ENCODE measurements at places on chromosomes 5 and 9. TPM values are rescaled to one million over a fixed set of nuclear protein-coding genes. Genes with fewer than 3 reads are reported as not detected.

DNA sequence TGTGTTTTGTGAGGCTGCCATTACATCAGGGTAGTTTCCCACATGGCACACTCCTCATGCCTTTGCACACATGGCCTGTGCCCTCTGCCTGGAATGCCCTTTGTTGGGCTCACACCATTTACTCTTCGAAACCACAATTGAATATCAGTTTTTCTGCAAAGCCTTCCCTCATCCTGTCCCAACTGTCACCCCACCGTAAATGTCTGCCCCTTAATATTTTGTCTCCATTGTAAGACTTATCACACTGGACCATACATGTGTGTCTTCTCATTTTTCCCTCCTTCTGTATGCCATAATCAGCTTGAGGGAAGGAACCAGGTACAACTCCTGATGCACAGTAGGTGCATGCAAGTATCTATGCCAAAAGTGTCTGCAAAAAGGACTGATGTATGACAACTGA lies 62.7 kb upstream of the TMEM252 start:
- no peak for DNase-seq

DNA sequence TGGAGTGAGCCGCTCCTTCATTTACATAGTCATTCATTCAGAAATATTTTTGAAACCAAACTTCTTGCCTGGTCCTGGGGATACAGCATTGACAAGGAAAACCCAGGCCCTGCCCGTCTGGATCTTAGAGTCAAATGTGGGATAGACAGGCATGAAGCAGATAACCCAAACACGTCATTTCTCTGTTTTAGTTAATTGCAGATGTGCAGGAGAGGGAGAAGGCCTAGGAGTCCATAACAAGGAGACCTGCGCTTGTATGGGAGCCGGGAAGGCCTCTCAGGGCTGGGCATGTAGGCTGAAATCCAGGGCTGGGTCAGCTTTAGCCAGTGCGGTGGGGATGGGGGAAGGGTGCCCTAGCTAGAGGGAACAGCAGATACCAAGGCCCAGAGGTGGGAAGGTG lies 43.3 kb downstream of the PRRX2 start:
- no peak for DNase-seq

DNA sequence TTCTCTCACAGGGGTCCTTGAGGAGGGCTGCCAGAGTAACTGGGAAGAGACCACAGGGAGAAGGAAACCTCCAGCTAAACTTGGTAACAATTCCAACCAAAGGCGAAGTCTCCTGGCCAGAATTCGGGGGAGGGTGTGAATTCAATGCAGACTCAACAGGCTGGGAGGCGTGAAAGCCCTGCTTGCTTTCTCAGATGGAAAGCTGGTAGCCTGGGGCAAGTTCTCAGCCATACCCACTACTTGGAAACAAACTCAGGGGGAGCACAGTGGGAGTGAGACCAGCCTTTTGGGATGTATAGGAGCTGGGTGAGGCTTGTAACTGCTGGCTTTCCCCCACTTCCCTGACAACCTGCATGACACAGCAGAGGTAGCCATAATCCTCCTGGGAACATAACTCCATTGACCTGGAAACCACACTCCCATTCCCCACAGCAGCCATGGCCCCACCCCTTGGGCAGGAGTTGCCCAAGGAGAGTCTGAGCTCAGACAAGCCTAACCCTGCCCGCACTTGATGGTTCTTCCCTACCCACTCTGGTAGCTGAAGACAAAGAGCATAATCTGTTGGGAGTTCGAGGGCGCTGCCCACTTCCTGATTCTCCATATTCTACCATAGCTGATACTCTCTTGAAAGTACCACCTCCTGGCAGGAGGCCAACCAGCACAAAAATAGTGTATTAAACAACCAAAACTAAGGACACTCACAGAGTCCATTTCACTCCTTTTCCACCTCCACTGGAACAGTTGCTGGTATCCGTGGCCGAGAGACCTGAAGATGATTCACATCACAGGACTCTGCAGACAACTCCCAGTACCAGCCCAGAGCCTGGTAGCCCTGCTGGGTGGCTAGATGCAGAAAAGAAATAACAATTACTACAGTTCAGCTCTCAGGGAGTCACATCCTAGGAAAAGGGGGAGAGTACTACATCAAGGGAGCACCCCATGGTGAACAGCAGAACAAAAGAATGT lies 123.8 kb downstream of the FAM170A start:
- no peak for DNase-seq

MCIDAS gene
- 0.92 TPM for total RNA-seq

DNA sequence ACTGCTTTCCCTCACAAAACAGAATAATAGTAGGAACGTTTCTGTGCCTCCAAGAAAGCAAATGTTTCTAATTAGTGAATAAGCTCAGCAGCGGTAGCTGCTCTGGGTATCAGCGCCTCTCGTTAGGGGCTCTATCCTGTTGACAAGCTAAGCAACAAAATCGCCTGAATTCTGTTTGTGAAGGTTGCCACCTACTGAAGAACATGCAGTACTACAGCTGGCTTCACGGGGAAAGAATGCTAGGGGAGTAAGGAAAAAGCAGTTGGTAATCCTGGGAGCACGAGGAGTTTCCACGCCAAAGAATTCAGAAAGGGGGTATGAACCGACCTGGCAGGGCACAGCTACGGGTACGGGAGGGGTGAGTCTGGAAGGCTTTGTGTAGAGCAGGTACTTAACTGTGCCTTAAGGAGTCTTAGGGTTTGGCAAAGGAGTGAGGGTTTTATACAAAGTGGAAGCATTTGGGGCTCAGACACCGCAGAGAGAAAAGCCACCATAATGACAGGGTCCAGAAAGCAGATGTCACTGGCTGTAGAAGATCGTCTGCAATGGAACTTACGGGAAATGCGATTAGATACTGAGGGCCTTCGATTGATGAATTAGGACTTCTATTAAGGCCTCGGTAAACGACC lies 171.7 kb downstream of the TTC39B start:
- DNase-seq = peak; percentile 58

- DNase-seq = no peak
These were observed 89.6 kb downstream of the SPRY4 start for GRCh38 chr5:142235050-142235797.

- DNase-seq = no peak
These were observed 133.0 kb upstream of the IQGAP2 start for GRCh38 chr5:76269932-76270610.

TBCA gene
- 134 TPM for total RNA-seq

TBC1D2 gene
- 16.7 TPM for total RNA-seq

- DNase-seq = no peak
These were observed 116.0 kb upstream of the LMX1B start for GRCh38 chr9:126497660-126498275.

GRCh38 chr9:101383361-101383760 lies 1.4 kb downstream of the BAAT start:
- peak; percentile 38 for DNase-seq

LCP2 gene
- total RNA-seq = 38.4 TPM

DNA sequence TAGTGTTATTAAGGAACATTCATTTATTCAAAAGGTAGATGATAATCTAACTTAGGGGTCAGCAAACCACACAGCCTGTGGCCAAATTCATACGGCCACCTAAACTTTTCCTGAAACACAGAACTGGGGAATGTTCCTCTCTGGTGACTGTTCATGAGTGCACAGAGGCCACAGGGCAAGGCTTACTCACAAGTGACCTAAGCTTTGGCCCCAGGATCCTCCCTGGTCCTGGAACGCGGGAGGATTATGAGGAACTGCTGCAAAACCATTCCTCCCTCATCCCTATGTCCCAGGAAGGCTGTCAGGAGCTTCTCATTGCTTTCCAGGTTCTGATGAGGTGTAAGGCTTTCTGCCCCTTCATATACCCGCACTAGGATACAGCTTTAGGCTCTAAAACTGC lies 397.6 kb downstream of the SEMA5A start:
- no peak for DNase-seq

- DNase-seq = no peak
These were observed 244.4 kb upstream of the FBXL7 start for GRCh38 chr5:15255576-15255975.

DNA sequence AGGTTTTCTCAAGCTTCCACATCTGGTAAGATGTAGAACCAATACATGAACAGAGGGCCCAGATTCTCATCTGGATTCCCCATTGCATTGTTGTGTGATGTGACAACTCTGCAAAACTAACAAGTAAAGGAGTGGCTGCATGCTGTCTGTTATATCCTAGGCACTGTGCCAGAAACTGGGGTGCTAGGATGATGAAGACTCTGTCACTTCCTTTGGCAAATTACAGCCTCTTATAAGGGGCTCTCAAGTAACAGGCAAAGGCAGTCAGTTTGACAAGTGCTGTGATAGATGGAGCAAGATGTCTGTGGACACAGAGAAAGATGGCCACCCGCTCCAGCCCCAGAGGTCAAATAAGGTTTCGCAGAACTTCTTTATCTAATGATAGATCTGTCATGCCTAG lies 115.7 kb downstream of the PAPPA start:
- DNase-seq = no peak

C7 gene
- 355 TPM for total RNA-seq

- DNase-seq = no peak
These were observed 92.4 kb upstream of the CEP78 start for GRCh38 chr9:78143281-78144007.

GRCh38 chr5:43609752-43610151 lies 6.8 kb downstream of the NNT start:
- no peak for DNase-seq

- no peak for DNase-seq
These were observed 405.8 kb upstream of the TLE4 start for GRCh38 chr9:79166005-79166404.

DNA sequence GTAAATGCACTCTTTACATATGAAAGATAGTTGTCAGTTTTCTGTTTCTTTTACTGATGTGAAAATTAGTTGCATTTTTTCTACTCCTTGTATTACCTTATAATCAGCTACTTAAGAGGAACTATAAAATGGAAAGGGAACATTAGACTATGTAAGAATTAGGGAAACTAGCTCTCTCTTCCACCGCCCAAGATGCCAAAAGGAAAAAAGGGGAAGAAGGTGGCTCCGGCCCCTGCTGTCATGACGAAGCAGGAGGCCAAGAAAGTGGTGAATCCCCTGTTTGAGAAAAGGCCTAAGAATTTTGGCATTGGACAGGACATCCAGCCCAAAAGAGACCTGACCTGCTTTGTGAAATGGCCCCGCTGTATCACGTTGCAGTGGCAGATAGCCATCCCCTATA lies 15.2 kb upstream of the HOMER1 start:
- no peak for DNase-seq

IFNB1 gene
- total RNA-seq = not detected

GRCh38 chr5:54146916-54147315 lies 163.5 kb downstream of the ARL15 start:
- no peak for DNase-seq

DNA sequence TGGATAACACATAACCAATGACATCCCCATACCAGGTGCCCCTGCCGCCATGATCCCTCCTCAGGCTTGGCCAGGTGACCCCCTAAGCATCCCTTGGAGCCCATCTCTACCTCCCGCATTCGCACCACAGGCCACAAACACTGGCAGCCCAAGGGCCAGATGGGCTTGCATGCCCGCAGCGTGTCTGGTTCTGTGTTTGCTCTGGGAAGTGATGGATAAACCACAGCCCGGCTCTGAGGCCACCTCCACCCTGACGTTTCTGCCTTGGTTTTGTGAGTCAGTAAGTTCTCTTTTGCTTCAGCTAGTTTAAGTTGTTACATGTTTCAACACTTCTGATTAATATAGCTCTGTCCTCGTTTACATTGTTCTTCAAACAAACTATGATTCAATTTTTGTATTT lies 172.4 kb upstream of the PHYKPL start:
- no peak for DNase-seq

DNA sequence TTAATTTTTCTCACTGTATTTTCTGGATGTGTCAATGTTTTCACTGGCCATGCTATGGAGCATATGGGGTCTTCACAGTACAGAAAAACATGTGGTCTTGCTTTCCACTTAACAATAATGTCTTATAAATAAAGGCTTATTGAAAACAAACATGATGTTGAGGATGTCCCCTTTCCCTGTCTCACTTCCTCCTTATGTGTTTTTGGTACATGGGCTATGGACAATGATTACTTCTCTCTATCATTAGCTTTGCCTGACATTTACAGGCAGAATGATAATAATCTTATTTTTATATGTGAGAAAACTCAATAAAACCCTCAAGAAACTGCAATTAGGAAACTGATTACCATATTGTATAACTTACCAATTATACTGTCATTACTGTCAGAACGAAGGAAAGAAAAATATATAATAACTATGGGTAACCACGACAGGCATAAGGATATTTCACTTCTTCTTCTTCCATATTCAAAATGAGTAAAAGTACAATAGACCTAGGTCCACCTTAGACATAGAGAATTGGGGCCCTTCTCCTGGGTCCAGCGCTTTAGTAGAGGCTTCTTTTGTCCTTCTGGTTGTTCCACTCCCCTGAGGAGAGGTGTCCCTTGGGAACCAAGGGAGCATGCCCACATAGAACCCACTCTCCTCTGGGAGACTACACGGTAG lies 375.0 kb downstream of the MAN2A1 start:
- DNase-seq = no peak

ANKRD18A gene
- total RNA-seq = 11.8 TPM

LCN15 gene
- total RNA-seq = not detected

DNA sequence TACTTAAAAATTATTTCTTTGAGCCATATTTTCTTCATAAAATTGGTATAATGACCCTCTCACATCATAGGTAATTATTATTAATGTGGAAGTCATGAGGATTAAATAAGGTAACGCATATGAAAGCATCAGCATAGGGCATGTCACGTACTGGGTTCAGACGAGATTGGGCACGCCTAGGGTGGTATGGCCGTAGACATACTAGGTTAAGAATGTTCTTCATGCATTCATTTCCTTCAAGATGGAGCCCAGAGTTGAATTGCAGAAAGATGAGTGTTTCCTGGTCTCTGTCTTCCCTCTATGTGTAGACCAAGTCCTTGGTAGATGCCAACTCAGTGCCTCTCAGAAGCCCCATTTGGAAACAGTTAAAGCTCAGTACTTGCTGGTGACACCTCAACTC lies 174.1 kb upstream of the CLINT1 start:
- no peak for DNase-seq

ERBIN gene
- 84.0 TPM for total RNA-seq

DNA sequence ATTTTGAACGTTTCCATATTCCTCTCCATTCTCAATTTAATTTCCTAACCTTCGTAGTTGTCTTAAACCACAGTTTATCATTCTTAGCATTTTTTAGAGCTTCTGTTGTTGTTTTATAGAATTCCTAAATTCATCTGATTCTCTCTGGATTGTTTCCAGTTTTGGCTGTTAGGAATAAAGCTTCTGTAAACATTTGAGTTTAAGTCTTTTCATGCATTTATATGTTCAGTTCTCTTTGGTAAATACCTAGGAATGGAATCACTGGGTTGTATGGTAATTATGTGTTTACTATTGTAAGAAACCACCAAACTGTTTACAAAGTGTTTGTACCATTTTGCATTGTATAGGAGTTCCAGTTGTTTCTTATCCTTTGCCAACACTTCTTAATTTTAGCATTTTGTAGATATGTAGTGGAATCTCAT lies 29.7 kb downstream of the GPR21 start:
- no peak for DNase-seq

DNA sequence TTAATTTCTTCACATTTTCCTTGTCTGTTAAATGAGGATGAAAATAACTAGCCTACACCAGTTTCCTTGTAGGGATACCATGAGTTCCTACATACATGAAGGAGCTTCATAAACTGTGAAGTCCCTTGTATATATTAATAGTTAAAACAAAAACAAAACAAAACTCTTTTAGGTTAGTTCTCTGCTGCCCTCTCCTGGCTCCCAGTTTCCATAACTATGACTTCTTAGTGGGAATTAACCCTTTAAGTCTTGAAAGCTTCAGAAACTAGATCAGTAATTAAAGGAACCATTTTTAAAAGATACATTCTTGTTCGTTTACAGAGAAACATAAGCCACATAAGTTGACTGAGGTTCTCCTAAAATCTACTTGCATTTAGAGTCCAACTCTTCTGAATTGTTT lies 500.0 kb upstream of the C9orf72 start:
- DNase-seq = peak; percentile 13

- DNase-seq = no peak
These were observed 23.2 kb upstream of the RNF20 start for GRCh38 chr9:101510459-101510858.
